ENCODE measurements at places on chromosomes 7 and 10. TPM values are rescaled to one million over a fixed set of nuclear protein-coding genes. Genes with fewer than 3 reads are reported as not detected.

The PAPSS2 gene
- 0.07 TPM for total RNA-seq

DNA sequence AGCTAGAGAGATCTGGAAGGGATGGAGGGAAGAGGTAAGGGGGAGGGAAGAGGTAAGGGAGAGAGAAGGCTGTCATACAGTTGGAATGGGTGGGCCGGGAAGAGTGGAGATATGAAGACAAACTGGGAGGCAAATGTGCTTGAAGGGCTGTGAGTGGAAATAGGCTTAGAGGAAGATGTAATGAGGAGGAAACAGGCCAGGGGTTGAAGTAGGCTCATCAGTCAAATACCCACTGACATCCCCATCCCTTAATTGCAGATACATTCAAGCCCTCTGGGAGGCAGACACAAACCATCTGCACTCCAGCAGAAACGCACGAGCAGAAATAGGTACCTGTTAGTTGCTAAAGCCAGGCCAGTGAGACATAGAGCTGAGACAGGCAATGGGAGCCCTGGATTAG lies 2.1 kb downstream of the SYNPO2L start:
- H3K27me3 ChIP-seq, result peaks cover 3% of the 10 kb centered on the region
- H3K4me3 ChIP-seq, result no peak overlapping the region
- H3K4me1 ChIP-seq, result peaks cover 7% of the 10 kb centered on the region
- DNase-seq, result no peak
- no peaks in the 10 kb centered on the region for H3K36me3 ChIP-seq

GRCh38 chr7:151808400-151809145 lies 68.3 kb downstream of the PRKAG2 start:
- no peaks in the 10 kb centered on the region for H3K36me3 ChIP-seq
- H3K4me3 ChIP-seq, result no peak overlapping the region
- DNase-seq, result no peak
- H3K27ac ChIP-seq, result no peak overlapping the region
- H3K4me1 ChIP-seq, result no peaks in the 10 kb centered on the region

- peaks cover 3% of the 10 kb centered on the region for H3K27me3 ChIP-seq
- no peak for DNase-seq
- H3K4me1 ChIP-seq, result peaks cover 3% of the 10 kb centered on the region
- no peak overlapping the region for H3K27ac ChIP-seq
Observed at GRCh38 chr7:74412056-74412455, 41.6 kb upstream of the GTF2IRD1 start.

- no peak overlapping the region for H3K4me3 ChIP-seq
- no peaks in the 10 kb centered on the region for H3K36me3 ChIP-seq
- no peak for DNase-seq
Observed at GRCh38 chr7:26562841-26563240, 271.2 kb downstream of the SNX10 start.

- no peak overlapping the region for H3K4me3 ChIP-seq
- no peaks in the 10 kb centered on the region for H3K36me3 ChIP-seq
- no peaks in the 10 kb centered on the region for H3K27me3 ChIP-seq
- no peak for DNase-seq
- H3K27ac ChIP-seq, result no peak overlapping the region
- H3K4me1 ChIP-seq, result no peaks in the 10 kb centered on the region
Observed at GRCh38 chr7:69515495-69516212, 82.6 kb upstream of the AUTS2 start.

- DNase-seq, result no peak
- H3K4me1 ChIP-seq, result no peaks in the 10 kb centered on the region
Observed at GRCh38 chr10:81179805-81180452, 642.2 kb downstream of the SH2D4B start.

- no peaks in the 10 kb centered on the region for H3K36me3 ChIP-seq
- H3K4me3 ChIP-seq, result no peak overlapping the region
- DNase-seq, result no peak
- H3K4me1 ChIP-seq, result no peaks in the 10 kb centered on the region
- no peaks in the 10 kb centered on the region for H3K27me3 ChIP-seq
Observed at GRCh38 chr7:19963695-19964094, 190.3 kb upstream of the TMEM196 start.

- no peak overlapping the region for H3K27ac ChIP-seq
- no peak overlapping the region for H3K4me3 ChIP-seq
- peaks cover 41% of the 10 kb centered on the region for H3K27me3 ChIP-seq
- no peaks in the 10 kb centered on the region for H3K36me3 ChIP-seq
- no peak for DNase-seq
- no peaks in the 10 kb centered on the region for H3K4me1 ChIP-seq
Observed at GRCh38 chr7:132377703-132378584, 198.3 kb downstream of the PLXNA4 start.

- no peak overlapping the region for H3K27ac ChIP-seq
- H3K4me1 ChIP-seq, result no peaks in the 10 kb centered on the region
- H3K4me3 ChIP-seq, result no peak overlapping the region
- no peaks in the 10 kb centered on the region for H3K36me3 ChIP-seq
- no peak for DNase-seq
Observed at GRCh38 chr7:41051062-41051461, 651.8 kb downstream of the INHBA start.

DNA sequence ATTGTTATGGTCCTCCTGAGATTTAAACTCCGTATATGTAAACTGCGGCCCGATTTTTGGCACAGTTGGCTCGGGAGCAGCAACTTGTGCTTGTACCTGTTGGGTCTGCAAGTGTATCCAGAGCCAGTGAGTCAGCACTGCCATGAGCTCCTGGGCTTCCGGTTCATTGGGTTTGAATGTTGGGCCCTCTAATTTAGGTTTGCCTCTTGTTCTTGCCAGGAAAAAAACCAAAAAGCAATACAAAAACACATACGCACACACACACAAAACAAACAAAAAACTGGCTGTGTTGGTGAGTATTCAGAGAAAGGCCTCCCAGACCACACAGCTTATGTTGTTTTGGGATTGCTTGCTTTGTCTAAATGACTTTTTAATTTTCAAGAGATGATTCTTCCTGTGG lies 26.3 kb downstream of the SND1 start:
- H3K4me1 ChIP-seq, result peaks cover 35% of the 10 kb centered on the region
- no peak overlapping the region for H3K4me3 ChIP-seq
- peaks cover 71% of the 10 kb centered on the region for H3K36me3 ChIP-seq
- DNase-seq, result no peak
- H3K27ac ChIP-seq, result peak overlapping the region; percentile 92

The PRKCQ gene
- total RNA-seq, result 36.0 TPM

DNA sequence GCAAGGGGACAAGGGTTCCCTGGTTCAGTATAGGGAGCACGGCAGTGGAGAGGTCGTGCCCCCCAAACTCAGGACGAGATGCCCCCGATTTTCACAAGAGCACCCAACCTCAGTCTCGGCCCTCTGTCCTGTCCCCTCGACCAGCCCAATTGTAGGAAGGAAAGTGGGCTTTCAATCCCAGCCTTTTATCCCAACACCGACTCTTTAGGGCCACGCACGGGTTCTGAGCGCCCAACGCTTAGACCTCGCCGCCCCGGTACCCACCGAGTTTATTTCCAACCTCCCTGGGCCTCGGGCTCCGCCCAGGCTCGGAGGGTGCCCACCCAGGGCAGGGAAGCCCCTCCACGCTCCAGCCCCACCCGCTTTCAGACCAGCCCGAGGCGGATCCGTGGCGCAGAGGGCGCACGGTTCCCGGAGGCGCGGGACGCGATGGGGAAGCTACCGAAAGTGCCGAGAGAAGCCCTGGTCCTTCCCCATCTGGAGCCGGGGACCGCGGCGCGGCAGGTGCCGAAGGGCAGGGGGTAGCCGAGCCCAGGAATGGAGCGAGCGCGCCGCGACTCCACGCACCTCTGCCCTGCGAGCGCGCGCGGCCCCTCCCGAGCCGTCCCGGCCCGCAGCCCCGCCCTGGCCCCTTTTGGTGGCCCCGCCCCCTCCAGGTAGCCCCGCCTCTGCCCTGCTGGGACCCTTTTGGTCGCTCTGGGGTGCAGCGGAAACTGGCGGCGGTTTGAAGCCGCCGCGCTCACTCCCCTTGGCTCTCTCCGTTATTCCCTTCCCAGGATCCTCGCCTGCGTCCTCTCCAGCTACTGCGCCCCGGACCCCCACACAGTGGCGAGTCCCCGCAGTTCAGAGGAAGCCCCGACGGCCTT lies 20.4 kb downstream of the GRID2IP start:
- no peaks in the 10 kb centered on the region for H3K36me3 ChIP-seq
- H3K27me3 ChIP-seq, result peaks cover 47% of the 10 kb centered on the region
- DNase-seq, result peak; percentile 81
- no peak overlapping the region for H3K27ac ChIP-seq

The PDLIM1 gene
- total RNA-seq, result 3.2 TPM

DNA sequence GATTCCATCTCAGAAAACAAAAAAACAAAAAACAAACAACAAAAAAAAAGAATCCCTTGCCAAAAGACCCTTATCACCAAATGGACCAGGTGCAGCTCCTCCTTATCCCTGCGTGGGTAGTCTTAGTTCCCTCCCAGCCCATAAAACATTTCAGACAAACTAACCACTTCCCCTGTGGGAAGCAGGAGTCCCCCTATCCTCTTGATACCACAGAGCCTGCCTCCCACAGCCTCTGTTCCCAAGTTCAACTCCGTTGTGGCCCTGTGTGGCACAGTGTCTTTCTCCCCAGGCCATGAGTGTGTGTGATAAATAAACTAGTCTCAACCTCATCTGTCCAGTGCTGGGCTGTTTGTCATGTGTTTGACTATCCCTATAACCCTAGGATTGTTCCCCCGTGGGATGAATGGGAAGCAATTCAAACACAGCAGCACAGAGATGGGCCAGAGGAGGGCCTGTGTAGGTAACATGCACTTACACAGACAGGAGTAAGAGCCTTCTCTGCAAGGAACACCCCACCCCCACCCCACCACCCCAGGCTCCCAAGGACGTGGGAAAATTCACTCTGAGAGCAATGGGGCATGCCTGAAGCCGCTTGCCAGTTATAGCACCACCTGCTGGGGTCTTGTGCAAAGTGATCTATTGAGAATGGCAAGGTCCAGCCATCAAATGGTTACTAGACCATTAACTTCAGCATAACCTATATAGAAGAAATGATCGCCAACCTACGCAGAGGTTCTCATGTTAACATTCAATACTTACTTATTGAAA lies 147.1 kb upstream of the GHITM start:
- no peaks in the 10 kb centered on the region for H3K36me3 ChIP-seq
- DNase-seq, result peak; percentile 64
- no peaks in the 10 kb centered on the region for H3K4me1 ChIP-seq
- no peak overlapping the region for H3K4me3 ChIP-seq
- peaks cover 8% of the 10 kb centered on the region for H3K27me3 ChIP-seq

GRCh38 chr10:52818019-52818418 lies 45.4 kb upstream of the MBL2 start:
- no peak overlapping the region for H3K27ac ChIP-seq
- H3K4me1 ChIP-seq, result peaks cover 2% of the 10 kb centered on the region
- no peaks in the 10 kb centered on the region for H3K27me3 ChIP-seq
- no peaks in the 10 kb centered on the region for H3K36me3 ChIP-seq

DNA sequence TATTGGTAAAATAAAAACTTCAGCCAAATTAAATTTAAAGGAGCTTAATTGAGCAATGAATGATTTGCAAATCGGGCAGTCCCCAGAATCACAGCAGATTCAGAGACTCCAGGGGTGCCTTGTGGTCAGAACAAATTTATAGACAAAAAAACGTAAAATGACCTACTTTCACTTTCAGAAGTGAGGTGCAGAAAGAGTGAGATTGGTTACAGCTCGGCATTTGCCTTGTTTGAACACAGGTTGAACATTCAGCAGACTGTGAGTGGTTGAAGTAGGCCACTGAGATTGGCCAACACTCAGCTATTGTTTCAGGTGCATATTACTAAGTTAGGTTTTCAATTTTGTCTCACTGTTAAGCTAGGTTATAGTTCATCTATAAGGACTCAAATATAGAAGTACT lies 153.4 kb downstream of the BICC1 start:
- no peak for DNase-seq
- H3K36me3 ChIP-seq, result no peaks in the 10 kb centered on the region
- H3K27me3 ChIP-seq, result no peaks in the 10 kb centered on the region
- no peaks in the 10 kb centered on the region for H3K4me1 ChIP-seq
- H3K27ac ChIP-seq, result no peak overlapping the region

All from activated CD4-positive, alpha-beta T cell treated with anti-CD3 and anti-CD28 coated beads, Interleukin-2, amount 10 ng/mL, durations not matched to agents 24 days and 14 days (primary cell).